ENCODE measurements at places on chromosomes 7 and 10.
A peak's percentile ranks its signal among the peaks of the same experiment; 100 is the strongest.

DNA sequence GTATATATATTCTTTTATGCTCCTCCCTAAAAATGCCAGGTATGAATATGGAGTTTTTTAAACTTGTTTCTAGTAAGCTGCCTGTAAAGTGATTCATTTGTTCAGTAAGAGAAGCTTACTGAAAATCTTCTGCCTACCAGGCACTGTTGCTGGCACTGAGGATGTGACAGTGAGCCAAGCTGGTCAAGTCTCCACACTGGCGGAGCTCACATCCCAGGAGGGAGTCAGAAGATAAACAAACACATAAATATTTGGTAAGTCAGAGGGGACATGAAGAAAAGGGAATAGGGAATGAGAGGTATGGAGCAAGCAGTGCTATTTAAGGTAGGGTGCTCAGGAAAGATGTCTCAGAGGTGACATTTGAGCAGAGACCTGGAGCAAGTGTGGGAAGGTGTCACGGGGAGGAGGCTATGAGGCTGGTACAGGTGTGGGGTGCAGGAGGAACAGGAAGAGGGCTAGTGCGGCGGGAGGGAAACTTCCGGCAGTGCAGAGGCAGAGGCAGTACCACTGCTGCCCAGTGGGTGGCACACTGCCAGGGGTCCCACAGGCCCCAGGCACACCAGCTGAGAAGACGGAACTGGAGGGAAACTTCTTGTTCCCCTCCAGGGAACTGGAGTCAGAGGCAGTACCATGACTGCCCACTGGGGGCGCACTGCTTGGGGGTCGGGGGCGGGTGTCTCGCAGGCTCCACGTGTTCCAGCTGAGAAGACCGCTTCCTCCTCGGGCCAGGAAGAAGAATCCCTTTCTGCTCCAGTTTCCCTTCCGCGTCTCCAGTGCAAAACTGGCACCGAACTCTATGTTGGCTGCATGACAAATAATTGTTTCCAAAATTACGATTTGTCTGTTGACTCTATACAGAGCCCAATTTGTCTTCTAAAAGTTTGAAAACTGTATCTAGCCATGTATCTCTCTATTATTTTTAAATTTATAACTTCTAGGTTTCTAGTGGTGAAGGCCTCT is 161.0 kb downstream of the TEX36 start:
- no peak for DNase-seq

DNA sequence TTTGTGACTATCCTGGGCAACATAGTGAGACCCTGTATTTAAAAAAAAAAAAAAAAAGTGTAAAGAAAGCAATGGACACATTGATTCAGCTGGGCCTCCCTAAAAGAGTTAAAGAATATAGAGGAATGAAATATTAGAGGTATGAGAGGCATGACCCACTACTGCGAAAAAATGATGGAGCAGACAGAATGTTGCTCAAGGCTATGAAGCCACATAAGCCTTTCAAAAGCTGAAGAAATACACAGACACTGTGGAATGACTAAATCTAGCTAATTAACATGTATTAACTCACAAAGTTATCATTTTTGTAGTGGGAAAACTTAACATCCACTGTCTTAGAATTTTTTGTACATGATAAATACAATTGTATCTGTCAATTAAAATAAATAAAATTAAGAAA is 107.3 kb downstream of the HGF start:
- DNase-seq, result no peak

DNA sequence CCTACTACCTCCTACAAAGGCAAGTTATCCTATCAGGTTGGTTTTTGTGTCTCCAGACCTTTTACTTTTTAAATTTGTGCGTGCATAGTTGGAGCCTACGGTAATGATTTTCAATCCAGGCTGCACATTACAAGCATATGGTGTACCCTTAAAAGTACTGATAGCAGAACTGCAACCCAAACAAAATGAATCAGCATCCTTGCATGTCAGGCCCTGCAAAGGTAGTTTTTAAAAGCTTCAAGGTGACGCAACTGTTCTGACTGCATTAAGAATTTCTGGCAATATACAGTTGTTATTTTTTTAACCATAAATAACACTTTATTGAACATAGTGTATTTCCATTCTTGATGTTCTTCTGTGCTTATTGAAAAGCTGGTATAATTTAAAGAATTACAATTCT is 28.9 kb downstream of the GNAT3 start:
- DNase-seq, result no peak

DNA sequence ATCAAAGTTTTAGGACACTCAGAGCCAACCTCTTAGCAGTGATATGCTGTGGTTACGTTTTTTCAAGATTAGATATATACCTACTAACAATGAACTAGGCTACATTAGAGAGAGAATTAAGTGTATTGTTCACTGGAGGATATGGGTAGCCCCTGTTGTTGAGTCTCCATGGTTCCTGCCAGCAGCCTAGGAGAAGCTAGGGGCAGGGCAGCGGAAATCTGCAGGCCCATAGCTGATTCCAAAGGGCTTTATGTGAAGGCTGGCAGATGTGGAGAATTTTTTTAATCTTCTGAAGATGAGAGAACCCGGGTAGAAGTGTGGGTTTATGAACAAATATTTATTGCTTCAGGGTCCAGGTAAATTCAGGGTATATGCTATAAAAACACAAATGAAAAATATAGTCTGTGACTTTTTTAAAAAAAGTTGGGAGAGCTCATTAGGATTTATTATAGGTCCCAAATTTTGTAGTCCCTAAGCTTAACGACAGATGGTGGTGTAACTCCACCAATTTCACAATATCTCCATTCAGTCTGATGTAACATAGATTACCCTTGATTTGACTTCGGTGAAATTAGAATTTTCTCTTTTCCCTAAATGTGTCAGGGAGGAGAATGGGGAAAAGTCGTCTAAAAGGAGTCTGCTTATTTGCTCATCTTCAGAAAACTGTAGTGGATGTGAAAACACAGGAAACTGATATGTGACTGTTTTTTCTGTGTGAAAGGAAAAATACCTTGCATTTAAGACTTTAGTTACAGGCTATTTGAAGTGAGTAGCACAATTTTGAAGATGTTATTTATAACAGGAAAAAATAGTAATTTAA is 163.0 kb upstream of the PPP1R3A start:
- DNase-seq, result no peak

GRCh38 chr7:65955718-65956117 is 26.3 kb downstream of the GUSB start:
- DNase-seq, result no peak

GRCh38 chr7:113831556-113831955 is 87.3 kb downstream of the PPP1R3A start:
- DNase-seq, result no peak

DNA sequence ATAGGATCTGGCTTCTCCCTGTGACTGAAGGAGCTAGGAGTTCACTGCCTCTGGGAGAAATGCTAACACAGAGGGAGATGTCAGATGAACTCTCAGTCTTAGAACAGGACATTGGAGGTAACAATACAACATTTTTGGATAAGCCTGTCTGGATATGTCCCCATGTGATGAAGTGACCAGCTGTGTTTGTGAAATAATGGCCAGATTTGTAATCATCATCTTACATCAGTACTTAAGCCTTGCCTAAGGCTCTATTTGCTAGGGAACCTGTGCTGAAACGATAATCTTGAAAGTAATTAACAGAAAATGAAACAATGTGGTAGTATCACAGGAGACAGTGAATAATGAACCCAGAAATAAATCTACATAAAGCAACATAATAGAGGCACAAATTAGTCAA is 56.2 kb downstream of the CRPPA start:
- no peak for DNase-seq

DNA sequence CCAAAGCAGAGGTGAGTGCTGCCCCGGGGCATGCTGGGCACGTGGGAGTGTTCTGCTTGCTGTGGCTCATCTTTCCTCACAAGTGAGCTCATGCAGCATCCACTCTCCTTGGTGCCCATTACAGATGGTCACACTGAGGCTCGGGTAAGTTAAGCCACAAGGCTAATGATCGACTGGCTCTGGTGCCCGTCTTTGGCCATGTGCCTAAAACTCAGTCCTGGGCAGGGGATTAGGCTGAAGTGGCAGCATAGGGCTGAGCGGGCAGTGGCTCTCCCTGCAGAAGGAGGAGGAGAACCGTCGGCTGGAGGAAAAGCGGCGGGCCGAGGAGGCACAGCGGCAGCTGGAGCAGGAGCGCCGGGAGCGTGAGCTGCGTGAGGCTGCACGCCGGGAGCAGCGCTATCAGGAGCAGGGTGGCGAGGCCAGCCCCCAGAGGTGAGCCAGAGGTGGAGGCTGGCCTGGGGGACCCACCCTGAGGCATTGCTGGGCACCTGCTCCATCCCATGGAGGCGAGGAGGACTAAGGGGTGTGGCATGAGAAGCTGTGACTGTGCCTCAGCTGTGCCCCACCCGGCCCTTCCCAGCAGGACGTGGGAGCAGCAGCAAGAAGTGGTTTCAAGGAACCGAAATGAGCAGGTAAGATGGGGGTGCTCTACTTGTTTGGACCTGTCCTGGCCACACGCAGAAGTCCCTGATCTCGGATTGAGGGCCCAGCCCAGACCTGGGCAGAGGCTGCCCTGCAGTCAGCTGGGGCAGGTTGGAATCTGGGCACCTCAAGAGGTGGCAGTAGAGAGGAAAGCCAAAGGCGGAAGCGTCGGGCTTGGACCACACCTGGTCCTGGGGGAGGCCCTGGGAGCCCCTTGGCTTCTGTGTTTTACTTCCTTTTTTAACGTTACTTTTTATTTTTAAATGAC is 7.3 kb downstream of the PGAM2 start:
- DNase-seq, result no peak

DNA sequence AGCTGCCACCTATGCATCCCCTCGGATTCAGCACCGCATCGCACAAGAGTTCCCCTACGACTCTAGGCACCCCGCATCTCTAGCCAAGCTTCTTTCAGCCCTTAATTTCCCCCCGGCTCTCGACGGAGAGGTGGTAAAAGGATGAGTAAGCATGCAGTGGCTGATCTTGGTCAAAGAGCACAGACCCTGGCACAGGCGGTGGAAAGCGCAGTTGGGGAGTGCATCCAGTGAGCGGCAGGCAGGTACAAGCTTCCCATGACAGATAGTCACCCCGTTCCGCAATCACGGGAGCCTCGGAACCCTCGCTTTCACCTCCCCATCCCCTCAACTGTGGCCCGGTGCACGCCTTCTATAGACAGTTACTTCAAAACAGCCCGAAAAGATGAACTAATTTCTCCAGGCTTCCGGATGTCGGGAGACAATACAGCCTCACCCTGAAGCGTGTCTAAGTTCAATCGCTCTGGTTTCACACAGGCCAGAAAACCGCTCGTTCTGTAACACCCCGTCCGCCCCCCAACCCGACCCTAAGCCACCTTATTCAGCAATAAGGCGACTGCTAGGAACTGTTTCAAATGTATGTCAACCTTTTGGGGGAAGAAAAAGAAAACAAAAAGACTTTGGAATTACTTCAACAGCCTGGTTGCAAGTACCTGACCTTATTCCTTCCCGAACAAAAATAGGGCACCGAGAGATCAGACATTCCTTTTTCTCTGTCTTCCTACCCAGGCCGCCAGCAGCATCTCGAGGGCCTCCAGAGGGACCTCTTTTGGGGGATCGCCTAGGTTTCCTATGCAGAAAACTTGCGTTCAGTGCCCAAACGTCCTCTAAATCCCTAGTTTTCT is 1.4 kb downstream of the RHEB start:
- DNase-seq, result peak; percentile 27

All from posterior cingulate gyrus (tissue), 11 donors.